ENCODE measurements at places on chromosomes 1 and 21. TPM values are rescaled to one million over a fixed set of nuclear protein-coding genes. Genes with fewer than 3 reads are reported as not detected.

DNA sequence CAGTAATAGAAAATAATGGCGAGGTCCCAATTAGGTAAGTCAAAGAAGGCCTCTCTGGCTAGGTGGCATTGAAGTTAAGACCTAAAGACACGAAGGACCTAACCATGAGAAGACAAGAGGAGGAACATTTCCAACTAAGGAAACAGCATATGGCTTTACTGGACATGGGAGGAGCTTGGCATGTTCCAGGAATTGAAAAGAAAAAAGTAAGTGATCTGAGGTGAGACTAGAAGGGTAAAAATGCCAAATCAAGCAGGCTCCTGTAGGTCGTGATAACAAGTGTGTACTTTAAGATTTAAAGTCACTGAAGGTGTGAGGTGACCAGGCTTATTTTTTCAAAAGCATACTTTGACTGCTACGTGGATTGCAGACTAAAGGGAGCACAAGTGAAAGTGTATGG, 13.4 kb upstream of the CLCC1 start:
- DNase-seq: no peak

GRCh38 chr1:207030522-207031009, 2.0 kb downstream of the C1orf116 start:
- DNase-seq: no peak

DNA sequence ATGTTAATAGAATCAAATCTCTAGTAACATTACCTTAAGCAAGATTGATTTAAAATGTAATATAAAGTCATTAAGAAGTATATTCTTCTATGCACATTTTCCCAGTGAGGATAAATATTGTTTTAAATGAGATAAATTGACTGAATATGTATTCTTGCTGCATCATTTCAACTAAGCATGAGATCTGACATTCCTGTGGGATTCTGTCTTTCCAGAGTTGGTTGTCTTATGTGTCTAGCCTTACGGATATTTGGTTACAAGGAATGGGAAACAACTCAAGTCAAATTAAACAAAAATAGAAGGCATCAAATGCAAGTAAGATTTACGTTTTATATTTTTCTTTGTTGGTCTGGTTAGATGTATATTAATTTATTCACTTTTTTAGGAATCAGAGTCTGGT, 287.5 kb downstream of the PTGER3 start:
- DNase-seq: no peak

DNA sequence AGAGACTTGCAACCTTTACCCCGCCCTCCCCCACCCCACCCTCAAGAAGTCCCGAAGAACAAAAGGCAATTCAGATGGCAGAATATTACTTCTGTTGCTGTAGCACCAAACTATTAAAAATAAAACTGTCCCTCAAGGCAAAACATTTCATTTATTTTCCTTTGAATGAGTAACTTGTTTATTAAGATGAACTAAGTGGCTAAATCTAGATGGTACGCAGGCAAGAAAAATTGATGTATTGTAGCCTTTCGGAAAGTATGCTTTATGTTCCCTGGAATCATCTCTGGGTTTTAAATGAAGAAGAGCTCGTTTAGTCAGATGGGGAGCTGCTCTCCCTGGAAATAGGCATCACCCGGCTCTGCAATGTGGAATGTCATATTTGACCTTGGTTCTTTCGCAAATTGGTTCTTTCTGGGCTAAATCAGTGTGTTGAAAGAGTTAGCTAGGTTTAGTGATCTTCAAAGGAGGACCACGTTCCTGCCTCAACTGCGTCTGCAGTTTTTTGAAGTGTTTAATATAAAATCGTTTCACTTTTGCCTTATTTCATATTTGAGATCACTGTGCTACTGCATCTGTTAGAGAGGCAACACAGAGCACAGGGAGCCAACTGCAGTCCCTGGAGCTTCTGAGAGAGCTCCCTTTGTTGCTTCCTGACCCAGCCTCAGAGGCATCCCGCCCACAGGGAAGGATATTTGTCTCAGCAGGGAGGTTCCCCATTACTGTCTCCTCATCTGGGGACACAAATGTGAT, 61.8 kb downstream of the KIF26B start:
- no peak for DNase-seq

DNA sequence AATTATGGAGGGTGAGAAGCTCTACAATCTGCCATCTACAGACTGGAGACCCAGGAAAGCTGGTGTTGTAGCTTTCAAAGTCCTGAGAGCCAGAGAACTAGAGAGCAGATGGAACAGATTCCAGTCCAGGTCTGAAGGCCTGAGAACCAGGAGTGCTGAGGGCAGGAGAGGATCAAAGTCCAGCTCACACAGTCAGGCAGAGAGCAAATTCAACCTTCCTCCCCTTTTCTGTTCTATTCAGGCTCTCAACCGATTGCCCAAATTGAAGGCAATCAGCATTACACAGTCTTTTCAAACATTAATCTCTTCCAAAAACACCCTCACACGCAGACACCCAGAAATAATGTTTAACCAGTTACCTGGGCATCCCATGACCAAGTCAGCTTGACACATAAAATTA, 2.5 kb upstream of the TMPRSS2 start:
- no peak for DNase-seq

DNA sequence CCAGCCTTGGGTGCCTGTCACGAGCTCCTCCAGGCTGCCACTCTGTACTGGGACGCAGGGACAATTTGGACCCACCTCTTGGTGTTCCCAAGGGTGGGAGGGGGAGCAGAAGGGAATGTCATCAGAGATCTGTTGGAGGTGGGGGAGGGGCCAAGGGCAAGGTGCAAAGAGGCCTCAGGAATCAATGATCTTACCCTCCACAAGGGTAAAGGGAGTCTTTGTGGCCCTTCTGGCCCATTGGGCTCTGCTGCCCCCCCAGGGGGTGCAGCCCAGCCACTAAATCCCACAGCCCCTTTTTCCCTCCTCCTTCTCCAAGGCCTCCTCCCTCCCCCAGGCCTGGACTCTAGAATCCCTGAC, 8.5 kb downstream of the TTC39A start:
- no peak for DNase-seq

- DNase-seq: peak; percentile 9
Measured at GRCh38 chr21:44878053-44878982, 4.8 kb upstream of the PTTG1IP start.

- no peak for DNase-seq
Measured at GRCh38 chr1:58104960-58105359, 441.6 kb downstream of the OMA1 start.

- DNase-seq: no peak
Measured at GRCh38 chr1:205287767-205288559, 33.6 kb downstream of the NUAK2 start.

- DNase-seq: peak; percentile 50
Measured at GRCh38 chr21:33396951-33397350, 6.3 kb upstream of the IFNGR2 start.

- no peak for DNase-seq
Measured at GRCh38 chr1:155729031-155729898, 40.4 kb downstream of the DAP3 start.

GRCh38 chr21:29295066-29295650, 3.6 kb upstream of the BACH1 start:
- DNase-seq: no peak

- no peak for DNase-seq
Measured at GRCh38 chr1:76013206-76013581, 61.4 kb upstream of the ST6GALNAC3 start.

- DNase-seq: no peak
Measured at GRCh38 chr1:85599681-85600080, 19.1 kb downstream of the CCN1 start.

GRCh38 chr1:77040826-77041225, 173.5 kb downstream of the ST6GALNAC5 start:
- no peak for DNase-seq

GRCh38 chr1:60731321-60731720, 351.0 kb upstream of the NFIA start:
- DNase-seq: no peak

GRCh38 chr1:18347559-18347958, 133.2 kb upstream of the KLHDC7A start:
- no peak for DNase-seq

DNA sequence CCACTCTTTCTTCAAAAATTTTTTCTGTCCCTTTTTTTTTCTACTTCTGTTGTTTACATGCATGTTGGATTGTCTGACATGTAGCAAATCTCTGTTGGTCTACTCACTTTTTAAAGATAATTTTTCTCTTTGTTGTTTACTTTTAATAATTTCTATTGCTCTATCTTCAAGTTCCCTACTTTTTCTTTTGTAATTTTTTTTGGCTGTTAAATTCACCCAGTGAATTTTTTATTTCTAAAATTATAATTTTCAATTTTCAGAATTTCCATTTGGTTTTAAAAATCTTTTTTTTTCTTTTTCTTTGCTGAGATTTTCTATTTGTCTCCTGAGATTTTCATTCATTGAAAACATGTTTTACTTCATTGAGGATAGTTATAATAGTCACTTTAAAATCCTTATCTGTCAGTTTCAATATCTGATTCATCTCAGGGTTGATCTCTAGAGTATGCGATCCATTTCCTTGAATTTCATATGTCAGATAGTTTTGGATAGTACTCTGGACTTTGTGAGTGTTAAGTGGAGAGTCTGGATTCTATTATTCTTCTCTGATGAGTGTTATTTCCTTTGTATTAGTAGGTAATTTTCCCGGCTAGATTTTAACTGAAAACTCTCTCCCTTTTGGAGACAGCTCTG, 1.6 kb upstream of the TSEN15 start:
- no peak for DNase-seq

- DNase-seq: no peak
Measured at GRCh38 chr1:20141001-20141400, 1.9 kb downstream of the PLA2G2F start.

GRCh38 chr1:156860628-156861423, at the start of gene NTRK1:
NTRK1 (plus strand) TSS chr1:156860865; CDS start chr1:156860935, 70 bp downstream.
- peak; percentile 31 for DNase-seq

- peak; percentile 67 for DNase-seq
Measured at GRCh38 chr1:178501705-178502329, 5.1 kb upstream of the CLEC20A start.

DNA sequence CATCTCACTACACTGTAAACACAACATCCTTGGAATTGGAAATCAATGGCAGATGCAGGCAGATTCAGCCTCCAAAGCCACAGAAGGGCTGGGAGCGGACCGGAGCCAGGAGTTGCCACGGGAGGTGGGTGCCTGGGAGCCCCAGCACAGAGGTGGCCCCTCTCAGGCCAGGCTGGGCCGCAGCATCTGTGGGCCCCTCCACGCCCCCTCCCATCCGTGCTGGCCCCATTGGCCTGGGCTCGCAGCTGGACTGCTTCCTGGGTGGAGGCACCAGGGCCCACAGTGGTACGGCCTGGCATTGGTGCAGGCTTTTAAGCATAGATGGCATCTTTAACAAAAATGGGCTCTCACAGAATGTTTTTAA, 64.2 kb downstream of the SLX9 start:
- DNase-seq: no peak

- DNase-seq: no peak
Measured at GRCh38 chr21:35066824-35067223, 17.7 kb upstream of the RUNX1 start.

DNA sequence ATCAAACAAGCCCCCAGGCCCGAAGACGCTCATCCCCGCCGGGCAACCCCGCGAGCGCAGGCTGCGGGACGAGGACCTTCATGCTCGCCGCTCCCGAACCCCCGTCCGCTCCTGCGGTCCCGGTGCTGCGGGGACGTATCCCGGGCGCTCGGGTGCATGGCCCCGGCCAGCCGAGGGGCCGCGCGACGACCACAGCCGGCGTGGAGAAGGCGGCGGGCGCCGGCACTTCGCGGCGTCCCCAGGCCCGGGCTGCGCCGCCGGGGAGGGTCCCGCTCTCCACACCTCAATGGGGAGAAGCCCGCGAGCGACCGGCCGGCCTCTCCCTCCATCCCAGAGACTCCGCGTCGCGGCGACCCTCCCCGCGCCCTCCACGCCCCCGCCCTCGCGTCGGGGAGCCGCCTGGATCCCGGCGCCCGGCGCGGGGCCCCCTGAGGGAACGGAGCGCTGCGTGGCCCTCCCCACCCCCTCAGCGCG, 401 bp downstream of the ERRFI1 start:
- DNase-seq: no peak

The TMEM53 gene
- total RNA-seq: 11.5 TPM

The NAXE gene
- 102 TPM for total RNA-seq

The HSPA6 gene
- 0.58 TPM for total RNA-seq

The ABL2 gene
- total RNA-seq: 9.0 TPM

The TMPRSS3 gene
- total RNA-seq: not detected

The OR2M7 gene
- total RNA-seq: not detected

The HNRNPR gene
- 54.6 TPM for total RNA-seq

The LCE2C gene
- total RNA-seq: not detected

The RORC gene
- 10.3 TPM for total RNA-seq

The HSD11B1 gene
- 4.1 TPM for total RNA-seq

The CYYR1 gene
- 21.6 TPM for total RNA-seq
